Endothelial cell (in vitro differentiated cells): ENCODE measurements at places on chromosomes 13 and 19. TPM values are rescaled to one million over a fixed set of nuclear protein-coding genes. Genes with fewer than 3 reads are reported as not detected.

DNA sequence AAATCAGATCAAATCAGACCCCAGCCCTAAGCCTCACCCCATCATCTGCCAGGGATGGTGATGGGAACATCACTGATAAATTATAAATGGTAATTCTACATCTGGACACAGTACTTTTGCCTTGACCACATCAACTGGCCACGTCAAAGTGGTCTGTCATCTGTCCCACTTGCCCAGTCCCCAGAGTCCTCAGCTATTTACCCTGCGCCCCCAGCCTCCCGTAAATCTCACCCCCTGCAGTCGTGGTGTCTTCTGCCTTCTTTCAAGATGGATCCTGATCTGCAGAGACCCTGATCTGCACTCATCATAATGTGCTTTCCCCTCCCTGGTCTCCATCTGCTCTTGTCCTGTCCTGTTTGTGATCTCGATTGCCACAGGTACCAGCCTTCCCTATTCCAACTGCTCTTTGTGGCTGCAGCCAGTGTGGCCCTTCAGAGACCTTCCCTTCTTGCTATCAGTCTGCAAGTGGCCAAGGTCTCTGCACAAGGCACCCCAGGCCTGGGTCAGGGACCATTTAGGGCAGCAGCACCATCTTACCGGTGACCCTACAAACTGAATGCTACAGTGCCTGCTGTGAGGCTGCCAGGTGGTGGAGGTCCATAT, 26.7 kb upstream of the POP4 start:
- no peaks in the 10 kb centered on the region for H3K4me1 ChIP-seq
- H3K36me3 ChIP-seq = no peaks in the 10 kb centered on the region

- H3K4me3 ChIP-seq = no peak overlapping the region
- peaks cover 4% of the 10 kb centered on the region for H3K4me1 ChIP-seq
- no peak for DNase-seq
- peaks cover 7% of the 10 kb centered on the region for H3K36me3 ChIP-seq
Observed at GRCh38 chr19:5127717-5128116, 158.8 kb downstream of the KDM4B start.

GRCh38 chr19:38875656-38876395, 2.2 kb downstream of the RINL start:
- no peak overlapping the region for H3K27ac ChIP-seq
- H3K36me3 ChIP-seq = peaks cover 4% of the 10 kb centered on the region
- peaks cover 2% of the 10 kb centered on the region for H3K27me3 ChIP-seq
- H3K4me1 ChIP-seq = peaks cover 17% of the 10 kb centered on the region
- H3K4me3 ChIP-seq = no peak overlapping the region
- no peak for DNase-seq

CYP2A6 gene
- total RNA-seq = not detected

COX6B2 gene
- not detected for total RNA-seq

NLRP7 gene
- 0.69 TPM for total RNA-seq

- H3K27ac ChIP-seq = no peak overlapping the region
- no peak for DNase-seq
- H3K27me3 ChIP-seq = peaks cover 9% of the 10 kb centered on the region
Observed at GRCh38 chr19:18008814-18009213, 844 bp downstream of the ARRDC2 start.

GRCh38 chr19:11414544-11414943, 4.6 kb downstream of the RGL3 start:
- no peak overlapping the region for H3K27ac ChIP-seq
- no peaks in the 10 kb centered on the region for H3K4me1 ChIP-seq
- H3K36me3 ChIP-seq = no peaks in the 10 kb centered on the region
- no peak for DNase-seq
- no peak overlapping the region for H3K4me3 ChIP-seq
- peaks cover 10% of the 10 kb centered on the region for H3K27me3 ChIP-seq

DNA sequence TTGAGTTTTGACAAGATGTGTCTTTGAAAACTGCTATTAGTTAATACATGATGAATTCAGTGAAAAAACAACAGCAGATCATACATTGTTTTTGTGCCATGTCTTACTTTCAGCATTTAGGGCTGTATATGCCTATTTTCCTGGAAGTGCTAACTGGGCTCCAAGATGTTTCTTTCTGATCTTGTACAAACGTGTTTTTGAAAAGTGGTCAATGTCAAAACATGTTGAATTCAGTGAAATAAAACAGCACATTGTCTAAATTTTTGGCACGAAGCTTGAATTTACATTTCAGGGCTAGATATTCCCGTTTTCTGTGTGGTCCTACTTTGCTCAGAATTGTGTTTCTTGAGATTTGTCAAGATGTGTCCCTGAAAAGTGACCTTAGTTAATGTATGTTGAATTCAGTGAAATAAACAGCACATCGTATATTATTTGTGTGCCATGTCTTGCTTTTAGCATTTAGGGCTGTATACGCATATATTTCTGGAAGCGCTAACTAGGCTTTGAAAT, 14.7 kb upstream of the PARP4 start:
- H3K4me1 ChIP-seq = peaks cover 5% of the 10 kb centered on the region
- no peaks in the 10 kb centered on the region for H3K27me3 ChIP-seq
- no peak for DNase-seq
- H3K27ac ChIP-seq = no peak overlapping the region
- no peaks in the 10 kb centered on the region for H3K36me3 ChIP-seq
- no peak overlapping the region for H3K4me3 ChIP-seq

- no peak for DNase-seq
- H3K27me3 ChIP-seq = peaks cover 3% of the 10 kb centered on the region
- H3K36me3 ChIP-seq = no peaks in the 10 kb centered on the region
- no peaks in the 10 kb centered on the region for H3K4me1 ChIP-seq
Observed at GRCh38 chr19:543910-544608, at the start of gene GZMM. Gene GZMM (plus strand): TSS chr19:544053. CDS start chr19:544072, 19 bp downstream.

AMH gene
- 5.6 TPM for total RNA-seq

DNA sequence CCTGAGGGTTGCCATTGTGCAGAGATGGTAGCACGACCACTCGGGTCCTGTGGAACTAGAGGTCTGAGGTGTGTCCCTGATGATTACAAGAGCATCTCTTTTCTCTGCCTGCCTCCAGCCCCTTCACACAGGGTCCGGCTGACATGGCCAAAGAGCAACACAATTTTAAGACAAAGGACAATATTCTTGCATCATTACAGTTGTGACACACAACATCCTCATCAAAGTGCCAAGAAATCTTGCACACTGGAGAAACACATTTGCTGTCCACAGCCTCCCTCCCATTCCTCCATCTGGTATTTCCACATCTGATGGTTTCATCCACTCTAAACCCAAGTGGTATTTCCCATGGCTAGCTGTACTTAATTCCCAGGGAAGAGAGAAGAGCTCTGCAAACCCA, 12.8 kb downstream of the COL4A1 start:
- DNase-seq = no peak
- peaks cover 43% of the 10 kb centered on the region for H3K36me3 ChIP-seq
- no peak overlapping the region for H3K4me3 ChIP-seq
- H3K27ac ChIP-seq = no peak overlapping the region
- H3K27me3 ChIP-seq = peaks cover 14% of the 10 kb centered on the region
